ENCODE measurements at places on chromosomes 3 and 15.

DNA sequence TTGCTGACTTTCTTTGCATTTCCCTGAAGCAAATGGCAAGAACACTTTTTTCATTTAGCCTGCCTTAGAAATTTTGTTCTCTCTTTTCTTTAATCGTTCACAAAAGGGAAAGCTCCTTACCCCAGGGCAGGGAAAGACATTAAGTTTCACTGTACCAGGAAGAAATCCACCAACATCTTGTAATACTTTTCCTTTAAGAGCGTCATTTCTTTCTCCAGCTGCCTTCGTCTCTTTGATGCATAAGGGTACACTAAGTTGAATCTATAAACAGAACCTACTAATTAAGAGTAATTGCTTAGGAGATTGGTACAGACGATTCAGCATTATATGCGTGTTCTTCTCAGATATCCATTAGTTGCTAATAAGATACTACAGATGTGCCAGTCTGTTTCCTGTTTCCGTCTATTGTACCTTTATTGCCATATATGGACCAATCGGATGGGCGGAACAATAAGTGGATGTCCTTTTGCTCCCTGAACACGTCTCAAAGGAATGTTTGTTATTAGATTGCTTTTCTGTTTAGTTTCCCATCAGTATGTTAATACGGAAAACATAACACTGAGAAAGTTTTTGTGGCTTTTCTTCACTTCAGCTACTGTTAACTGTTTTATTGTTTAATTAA, 276.7 kb upstream of the RARB start:
- H3K27me3 ChIP-seq = no peaks in the 10 kb centered on the region
- no peaks in the 10 kb centered on the region for H3K36me3 ChIP-seq
- H3K4me1 ChIP-seq = no peaks in the 10 kb centered on the region
- no peak for DNase-seq

GRCh38 chr3:65669163-65669875, 369.4 kb downstream of the MAGI1 start:
- H3K4me1 ChIP-seq = no peaks in the 10 kb centered on the region
- no peak overlapping the region for H3K27ac ChIP-seq
- no peaks in the 10 kb centered on the region for H3K36me3 ChIP-seq
- no peak for DNase-seq
- no peaks in the 10 kb centered on the region for H3K27me3 ChIP-seq

DNA sequence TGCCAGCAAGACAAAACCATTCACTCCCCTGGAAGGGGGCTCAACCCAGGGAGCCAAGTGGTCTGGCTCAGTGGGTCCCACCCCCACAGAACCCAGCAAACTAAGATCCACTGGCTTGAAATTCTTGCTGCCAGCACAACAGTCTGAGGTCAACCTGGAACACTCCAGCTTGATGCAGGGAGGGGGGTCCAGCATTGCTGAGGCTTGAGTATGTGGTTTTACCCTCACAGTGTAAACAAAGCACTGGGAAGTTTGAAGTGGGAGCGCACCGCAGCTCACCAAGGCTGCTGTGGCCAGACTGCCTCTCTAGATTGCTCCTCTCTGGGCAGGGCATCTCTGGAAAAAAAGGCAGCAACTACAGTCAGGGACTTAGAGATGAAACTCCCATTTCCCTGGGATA, 81.7 kb downstream of the MSL2 start:
- H3K27ac ChIP-seq = no peak overlapping the region
- no peak for DNase-seq
- peaks cover 9% of the 10 kb centered on the region for H3K27me3 ChIP-seq
- no peak overlapping the region for H3K4me3 ChIP-seq

- no peak for DNase-seq
- H3K4me1 ChIP-seq = no peaks in the 10 kb centered on the region
- H3K36me3 ChIP-seq = no peaks in the 10 kb centered on the region
- H3K27ac ChIP-seq = no peak overlapping the region
These were observed 12.6 kb downstream of the ACOX2 start for GRCh38 chr3:58524326-58524888.
